ENCODE measurements at places on chromosomes 2 and 18.

- DNase-seq: no peak
Measured at GRCh38 chr2:221948076-221948475, 350.7 kb downstream of the PAX3 start.

DNA sequence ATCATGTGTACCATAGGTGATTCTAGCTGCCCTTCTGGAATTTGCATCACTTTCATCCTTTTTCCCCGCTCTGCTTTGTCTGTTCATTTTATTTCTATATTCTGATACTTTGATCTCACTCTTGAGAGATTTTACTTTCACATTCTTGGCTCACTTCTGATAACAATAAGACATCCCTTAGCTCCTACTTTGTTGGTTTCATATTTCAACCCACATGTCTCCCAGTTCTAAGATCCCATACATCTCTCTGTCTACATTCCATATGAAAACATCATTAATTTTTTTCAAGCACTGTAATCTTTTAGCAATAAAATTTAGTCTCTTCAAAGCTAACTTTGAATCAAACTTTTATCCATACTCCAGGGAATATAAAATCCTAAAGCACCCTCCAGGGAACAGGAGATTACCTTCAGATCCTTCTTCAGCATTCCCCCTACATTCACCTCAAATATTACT lies 75.6 kb downstream of the COL3A1 start:
- no peak for DNase-seq

DNA sequence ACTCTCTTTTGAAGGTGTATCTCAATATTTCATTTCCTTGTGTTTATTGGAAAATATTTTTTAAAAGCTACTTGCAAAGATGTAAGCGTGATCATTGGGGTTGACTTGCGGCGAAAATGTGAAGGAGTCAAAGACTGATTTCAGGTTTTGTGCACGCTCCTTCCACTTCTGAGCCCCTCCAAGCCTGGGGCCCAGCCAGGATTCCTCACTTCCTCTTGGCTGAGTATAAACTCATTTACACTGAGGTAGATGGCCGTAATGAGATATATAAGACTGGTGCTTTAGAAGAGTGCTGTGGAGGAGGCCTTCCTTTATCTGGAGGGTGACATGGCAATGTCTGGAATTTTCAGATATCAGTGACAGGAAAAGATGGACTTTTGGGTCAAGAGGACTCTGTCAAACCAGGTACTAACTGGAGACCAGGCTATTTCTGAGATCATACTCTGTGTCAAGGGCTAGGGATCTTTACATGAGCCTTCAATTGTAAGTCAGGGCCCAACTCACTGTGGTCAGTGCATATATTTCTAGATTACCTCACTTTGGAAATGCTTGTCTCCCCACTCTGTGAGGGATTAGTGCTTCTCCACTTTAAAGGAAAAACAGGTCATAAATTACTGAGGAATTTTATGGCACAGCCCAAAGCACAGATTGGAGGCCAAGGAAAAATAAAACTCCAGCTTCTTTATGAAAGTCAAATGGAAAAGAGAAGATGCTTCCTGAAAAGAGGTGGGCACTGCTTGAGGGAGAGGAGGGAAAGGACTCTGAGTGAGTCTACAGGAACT lies 22.8 kb downstream of the PRKCE start:
- no peak for DNase-seq

DNA sequence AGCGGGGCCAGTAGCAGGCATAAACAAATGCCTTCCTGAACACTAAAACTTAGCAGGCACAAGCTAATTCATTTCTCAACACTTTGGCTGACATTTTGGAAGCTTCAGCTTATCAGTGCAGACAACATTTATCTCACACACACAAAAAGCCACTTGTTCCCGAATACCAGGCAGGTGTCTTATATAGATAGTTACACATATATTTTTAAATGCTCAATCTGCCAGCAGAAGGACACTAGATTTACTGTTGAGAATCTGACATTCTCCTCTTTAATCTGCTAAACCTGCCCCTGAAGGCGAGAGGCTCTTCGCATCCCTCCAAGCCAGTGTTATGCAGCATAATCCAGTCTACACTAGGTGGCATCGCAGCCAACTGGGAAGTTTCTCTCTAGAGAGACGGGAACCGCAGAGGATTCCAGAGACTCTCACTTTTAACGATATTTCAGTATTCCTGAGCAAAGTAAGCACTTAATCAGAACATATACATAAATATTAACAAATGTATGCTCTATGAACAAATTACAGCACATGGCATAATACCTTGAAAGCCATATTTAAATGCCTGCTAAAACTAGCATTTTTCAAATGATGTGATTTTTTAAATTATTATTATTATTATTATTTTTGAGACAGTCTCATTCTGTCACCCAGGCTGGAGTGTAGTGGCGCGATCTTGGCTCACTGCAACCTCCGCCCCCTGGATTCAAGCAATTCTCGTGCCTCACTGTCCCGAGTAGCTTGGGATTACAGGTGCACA lies 90.2 kb upstream of the SCG2 start:
- no peak for DNase-seq

- no peak for DNase-seq
Measured at GRCh38 chr2:223096235-223096970, 44.4 kb downstream of the KCNE4 start.

DNA sequence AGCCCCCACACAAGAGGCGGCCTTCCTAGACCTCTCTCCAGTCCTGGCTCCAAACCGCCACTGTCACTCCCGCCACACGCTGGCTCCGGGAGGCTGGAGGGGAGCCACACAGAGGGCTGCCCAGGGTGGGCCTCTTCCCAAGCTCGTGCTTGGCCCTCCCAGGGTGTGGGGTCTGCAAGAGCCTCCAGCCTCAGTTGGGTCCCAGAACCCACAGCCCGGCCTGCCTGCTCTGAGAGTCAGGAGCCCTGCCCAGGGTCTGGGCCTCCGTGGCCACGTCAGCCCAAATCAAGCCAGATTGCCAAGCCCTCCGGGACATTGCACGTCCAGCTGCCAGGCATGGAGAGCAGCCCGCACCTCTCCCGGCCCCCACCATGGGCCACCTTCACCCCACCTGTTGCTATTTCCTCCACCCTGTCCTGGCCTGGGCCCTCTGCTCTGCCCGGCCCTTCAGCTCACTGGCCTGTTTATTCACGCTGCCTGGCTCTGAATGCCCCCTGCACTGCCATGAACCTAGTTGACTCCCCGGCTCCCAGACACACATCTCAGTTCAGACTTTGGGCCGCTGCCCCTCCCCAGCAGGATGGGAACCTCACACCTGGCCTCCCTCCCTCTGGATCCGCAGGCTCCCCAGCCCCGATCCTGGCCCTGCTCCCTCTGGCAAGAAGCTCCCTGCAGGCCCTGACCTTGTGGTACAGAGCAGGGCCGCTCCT lies 61.0 kb downstream of the BIN1 start:
- DNase-seq: no peak

DNA sequence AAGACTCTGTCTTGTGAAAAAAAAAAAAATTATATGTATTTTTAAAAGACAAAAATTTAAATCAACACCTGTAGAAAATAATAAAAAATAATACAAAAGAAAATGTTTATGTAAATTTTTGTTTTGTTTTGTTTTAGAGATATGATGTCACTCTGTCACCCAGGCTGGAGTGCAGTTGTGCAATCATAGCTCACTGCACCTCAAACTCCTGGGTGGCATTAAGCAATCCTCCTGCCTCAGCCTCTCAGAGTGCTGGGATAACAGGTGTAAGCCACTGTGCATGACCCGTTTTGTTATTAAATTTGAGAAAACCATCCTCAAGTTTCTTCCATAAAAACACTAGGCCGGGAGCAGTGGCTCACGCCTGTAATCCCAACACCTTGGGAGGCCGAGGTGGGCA lies 56.2 kb upstream of the B3GNT7 start:
- DNase-seq: no peak

GRCh38 chr2:183926433-183926832 lies 671.9 kb upstream of the ZNF804A start:
- DNase-seq: no peak

DNA sequence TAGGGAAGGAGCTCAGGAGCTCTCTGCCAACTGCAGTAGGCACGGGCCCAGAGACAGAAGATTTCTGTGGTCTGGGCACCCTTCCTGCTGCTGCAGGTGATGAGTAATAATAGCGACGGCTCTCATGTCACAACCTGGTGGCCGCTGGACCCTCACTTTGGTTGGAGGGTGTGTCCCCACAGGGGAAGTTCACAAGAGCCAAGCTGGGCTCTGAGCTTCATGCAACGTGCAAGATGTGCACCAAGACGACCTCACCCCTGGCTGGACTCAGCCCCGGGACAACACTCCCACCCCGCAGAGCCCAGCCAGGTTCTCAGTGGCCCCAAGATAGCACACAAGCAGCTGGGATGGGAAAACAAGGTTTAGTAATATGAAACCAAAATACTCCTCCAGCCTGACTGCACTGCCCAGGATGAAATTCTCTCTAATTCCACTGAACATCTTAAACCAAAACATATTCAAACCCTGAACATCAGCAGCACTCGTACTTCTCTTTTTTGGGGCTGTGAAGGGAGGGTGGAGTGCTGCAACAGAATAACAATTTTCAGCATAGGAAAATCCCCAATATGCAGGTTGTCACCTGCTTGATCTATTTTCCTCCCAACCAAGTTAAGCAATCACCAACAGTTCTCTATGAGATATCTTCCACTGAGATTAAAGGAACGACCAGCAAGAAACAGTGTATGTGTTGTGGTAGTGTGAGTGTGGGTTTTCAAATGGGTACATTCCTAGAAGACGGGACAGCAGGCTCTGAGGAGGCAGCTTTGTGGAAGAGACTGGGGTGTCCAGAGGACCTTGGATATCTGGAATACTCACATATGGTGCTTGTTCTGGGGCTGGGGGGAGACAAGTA lies 26.5 kb downstream of the BCL2 start:
- DNase-seq: no peak

- DNase-seq: no peak
Measured at GRCh38 chr2:235414422-235414821, 79.4 kb upstream of the AGAP1 start.

Measured in stimulated activated CD4-positive, alpha-beta T cell treated with anti-CD3 and anti-CD28 coated beads, TNF-alpha, amount 100 ng/mL, for 1 hour (primary cell).